ENCODE measurements at places on chromosomes 6 and 20.

DNA sequence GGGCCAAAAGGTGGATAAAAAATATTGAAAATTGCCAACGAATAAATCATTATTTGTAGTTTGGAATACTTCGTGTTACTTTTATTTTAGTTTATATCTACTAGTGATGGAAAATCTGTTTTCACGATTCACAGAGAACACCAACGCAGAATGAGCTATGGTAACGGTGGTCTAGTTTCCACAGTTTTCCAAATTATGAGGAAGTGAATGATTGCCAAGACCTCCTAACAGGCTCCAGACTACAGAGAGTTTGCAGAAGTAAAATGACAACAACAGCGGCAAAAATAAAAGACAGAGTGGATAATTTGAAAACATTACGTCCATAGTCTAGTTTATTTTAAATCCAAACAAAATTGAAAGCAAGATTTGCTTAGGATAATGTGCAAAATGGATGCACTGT, 57.0 kb upstream of the AIG1 start:
- no peak for DNase-seq

DNA sequence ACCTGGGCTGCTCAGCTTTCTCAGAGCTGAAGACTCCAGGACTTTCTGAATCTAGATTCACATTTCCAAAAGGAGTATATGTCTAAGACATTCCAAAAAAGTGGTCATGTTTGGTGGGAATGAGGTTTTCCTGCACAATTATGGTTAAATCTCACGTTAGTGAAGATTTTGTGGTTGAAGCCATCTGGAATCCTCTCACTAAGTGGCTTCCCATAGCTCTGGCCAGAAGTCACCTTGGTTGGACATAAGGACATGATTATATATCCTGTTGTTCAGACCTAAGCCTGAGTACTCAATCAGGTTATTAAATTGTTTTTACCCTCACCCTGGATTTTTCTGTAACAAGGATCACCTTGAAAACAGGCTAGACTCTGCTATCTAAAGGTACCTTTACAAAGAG, 176.1 kb upstream of the PLN start:
- DNase-seq, result no peak

DNA sequence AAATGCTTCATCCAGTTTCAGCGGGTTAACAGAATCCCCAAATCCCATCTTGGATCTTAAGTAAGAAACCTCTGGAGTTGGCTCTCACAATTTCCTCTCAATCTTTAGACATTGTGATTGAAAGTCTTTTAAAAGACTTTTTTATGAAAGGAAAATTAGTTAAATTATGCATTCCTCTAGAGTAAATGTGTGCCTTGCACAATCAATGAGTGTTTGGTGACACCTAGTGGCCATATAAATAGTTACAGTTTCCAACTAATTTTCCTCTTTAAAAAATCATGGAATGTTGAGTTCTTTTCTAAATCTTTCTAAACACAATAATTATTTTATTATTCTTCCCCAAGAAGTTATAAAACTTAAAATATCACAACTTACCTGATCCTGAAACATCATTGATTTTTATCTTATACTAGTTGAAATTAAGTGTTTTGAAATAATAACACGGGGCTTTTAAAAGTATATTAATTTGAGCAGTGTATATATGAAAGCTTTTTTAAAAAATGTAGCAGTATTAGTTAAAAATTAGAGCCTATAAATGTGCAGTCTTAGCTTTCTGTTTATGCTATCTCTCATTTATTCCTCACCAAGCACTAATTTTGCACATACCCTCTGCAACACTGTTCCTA, 66.4 kb downstream of the PKHD1 start:
- DNase-seq, result no peak

DNA sequence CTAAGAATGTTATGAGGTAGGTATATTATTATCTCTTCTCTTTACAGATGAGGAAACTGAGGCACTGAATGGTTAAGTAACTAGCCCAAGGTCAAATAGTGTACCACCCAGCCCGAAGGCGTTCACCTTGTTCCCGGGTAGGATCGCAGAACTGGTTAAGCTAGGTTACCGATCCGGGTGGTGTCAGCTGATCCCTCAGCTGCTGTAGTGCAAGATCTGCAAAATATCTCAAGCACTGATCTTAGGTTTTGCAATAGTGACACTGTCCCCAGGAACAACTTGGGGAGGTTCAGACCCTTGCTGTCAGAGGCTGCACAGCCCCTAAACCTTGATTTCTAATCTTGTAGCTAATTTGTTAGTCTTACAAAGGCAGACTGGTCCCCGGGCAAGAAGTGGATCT, 28.1 kb downstream of the SLC52A3 start:
- no peak for DNase-seq

DNA sequence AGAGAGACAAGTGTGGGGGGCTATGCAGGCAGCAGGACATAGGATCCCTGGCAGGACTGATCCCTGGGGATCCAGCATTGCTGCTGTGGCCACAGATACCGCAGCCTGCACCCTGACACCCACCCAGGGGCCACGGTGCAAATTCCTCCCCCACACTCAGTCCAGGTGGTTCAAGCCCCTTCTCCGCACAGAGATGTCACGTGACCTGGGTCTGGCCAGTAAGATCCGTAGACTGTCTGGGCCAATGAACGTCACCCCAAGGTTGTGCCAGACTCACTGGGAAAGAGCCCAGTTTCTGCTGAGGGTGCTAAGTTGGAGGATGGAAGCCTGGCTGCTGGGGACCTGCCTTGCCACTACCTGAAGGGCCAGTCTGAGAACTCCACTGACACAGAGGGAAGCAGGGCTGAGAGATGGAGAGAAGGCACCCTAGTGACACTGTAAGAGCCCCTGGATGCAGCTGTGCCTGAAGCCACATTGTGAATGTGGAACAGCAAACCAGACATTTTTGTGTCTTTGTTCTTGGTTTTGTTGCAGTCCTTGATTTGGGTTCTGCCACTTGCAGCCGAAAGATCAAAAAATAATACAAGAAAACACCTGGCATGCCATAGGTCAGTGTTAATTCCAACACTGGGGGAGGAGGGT, 228.6 kb downstream of the PREX1 start:
- no peak for DNase-seq

DNA sequence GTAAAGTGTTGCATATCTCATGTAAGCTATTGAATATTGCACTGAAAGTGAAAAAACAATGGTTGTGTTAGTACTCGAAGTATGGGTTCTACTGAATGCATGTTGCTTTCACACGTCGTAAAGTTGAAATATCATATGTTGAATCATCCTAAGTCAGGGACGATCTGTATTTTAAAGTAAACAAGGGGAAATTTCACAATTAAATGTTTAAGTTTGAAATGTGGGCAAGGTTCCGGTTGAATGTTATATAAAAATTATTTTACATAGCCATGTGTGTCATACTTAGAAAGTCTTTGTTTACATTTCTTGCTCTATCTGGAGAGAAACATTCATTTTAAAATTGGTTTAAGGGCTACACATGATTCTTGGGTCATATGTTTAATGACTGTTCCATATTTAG, 76.8 kb downstream of the AKAP7 start:
- DNase-seq, result no peak

DNA sequence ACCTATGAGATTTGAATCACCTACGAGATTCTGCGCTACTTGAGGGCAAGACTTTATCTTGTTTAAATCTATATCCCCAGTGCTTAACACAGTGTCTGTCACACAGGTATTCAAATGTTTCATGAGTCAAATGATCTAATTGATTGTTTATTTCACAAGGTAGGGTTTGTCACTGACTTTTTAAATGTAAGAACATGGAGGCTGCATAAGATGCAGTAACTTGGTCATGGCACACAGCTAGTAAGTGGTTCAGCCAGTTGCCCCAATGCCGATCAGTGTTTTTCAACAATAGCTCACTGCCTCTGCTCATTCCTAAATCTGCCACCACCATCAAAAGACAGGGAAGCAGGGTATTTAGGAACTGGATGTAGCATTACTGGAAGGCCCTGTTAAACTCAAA, 42.4 kb upstream of the LRRC1 start:
- no peak for DNase-seq

DNA sequence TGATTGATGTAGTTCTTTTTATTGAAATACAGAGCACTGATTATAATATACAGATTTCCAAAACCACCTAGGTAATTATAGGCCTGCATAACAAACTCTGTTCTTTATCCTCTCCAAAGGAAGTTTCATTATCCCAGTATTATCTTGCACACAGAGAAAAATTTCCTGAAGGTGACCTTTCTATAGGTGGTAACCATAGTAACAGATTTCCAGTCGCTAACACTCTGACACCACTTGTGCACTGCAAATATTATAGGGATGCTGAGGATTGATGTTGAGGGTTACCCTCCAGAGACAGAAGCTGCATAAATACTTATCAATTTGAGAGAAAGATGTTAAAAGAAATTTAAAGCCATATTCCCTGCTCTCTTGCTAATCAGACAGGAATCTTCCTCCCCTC, 274.5 kb upstream of the NRSN1 start:
- DNase-seq, result no peak

- DNase-seq, result no peak
Observed at GRCh38 chr20:25191051-25191450, 4.5 kb upstream of the ENTPD6 start.

Measured in stimulated activated CD4-positive, alpha-beta T cell treated with anti-CD3 and anti-CD28 coated beads, Interleukin-1b, Interleukin-23, amount 100 ng/mL, for 1 hour (primary cell).